T-helper 9 cell (primary cell): ENCODE measurements at places on chromosomes 1 and 21.

- no peak for DNase-seq
These were observed 53.5 kb downstream of the FOXD2 start for GRCh38 chr1:47491341-47491753.

DNA sequence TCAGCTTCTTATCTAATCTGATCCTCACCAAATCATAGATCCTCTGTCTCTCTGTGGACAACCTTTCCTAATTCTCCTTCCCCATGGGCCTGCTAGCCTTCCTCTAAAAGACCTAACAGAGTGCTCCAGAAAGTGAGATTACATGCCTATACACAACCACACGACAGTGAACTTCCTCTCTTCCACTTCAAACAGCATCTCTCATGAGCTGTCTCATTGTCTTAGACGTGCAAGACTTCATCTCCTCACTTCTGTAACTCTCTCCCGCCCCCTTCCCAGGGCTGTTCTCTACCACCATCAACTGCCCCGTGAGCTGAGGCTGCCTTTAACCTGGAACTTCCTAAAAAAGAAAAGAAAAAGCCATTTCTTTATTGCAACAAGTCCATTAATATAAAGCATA, 14.1 kb upstream of the A3GALT2 start:
- DNase-seq: no peak

DNA sequence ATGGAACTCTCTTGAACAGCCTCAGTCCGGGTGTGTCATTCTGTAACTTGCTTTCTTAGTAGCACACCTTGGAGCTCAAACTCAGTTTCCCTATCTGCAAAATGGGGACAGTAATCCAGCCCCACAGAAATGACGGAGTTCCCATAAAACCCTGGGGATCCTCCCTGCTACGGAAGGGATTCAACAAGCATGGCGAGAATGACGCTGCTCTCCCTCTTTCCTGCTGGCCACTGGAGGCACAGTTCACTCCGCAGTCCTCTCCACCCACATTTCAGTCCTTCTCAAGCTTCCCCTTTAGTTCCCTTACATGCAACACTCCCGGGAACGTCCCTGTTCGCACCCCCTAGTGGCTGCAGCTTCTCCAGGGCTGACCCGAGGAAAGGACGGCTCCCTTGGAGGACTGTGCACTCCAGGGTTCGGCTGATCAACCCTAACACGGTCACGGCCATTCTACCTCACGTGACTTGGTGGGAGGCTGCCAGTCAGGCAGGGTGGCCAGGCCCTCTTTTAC, 20.6 kb downstream of the RUNX3 start:
- no peak for DNase-seq

DNA sequence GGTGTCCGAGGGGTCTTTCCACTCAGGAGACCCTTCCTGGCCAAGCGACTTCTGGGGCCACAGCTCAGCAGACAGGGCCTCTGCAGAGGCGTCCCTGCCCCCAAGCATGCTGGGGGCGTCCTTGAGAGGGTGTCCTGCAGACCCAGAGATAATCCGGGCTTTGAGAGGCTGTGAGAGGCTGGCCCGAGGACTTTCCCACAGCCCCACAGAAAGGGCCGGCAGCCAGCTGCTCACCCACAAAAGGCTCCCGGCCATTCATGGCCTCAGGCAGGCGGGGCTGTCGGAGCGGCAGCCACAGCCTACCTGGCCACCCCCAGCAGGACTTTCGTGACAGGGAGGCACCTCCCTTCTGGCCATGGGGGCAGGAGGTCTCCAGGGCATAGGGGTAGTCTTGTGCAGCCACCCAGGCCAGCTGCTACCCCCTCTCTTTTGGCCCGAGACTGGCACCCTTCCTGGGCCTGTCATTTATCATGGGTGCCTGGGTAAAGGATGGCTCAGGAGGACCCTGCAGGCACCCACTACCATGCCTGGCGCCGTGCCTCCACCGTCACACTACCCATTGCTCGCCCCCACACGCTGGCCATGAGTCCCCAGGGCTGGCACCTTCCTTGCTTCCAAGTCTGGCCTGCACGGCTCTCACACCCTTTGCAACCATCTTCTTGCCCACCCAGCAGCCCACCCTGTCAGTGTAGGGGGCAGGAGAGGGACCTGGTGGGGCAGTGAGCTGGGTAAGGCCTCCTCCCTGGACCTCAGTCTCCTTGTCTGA, 11.1 kb upstream of the TNFRSF14 start:
- DNase-seq: no peak

GRCh38 chr1:237911911-237912310, 21.2 kb upstream of the ZP4 start:
- no peak for DNase-seq

DNA sequence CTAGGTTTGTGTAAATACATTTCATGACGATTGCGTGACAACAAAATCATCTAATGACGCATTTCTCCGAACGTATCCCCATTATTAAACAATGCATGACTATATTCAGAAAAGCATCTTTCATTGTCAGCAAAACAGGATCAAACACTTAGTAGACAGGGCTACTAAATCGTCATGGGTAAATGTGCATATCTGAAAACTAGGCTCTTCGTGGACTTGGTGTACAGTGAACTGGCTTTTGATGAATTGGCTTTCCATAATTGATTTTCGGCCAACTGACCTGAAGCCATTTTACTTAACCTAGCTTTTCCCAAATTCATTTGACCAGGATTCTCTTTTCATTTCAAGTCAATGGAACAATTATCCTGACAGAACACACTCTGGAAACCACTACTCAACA, 665.0 kb downstream of the SMYD3 start:
- DNase-seq: no peak

- DNase-seq: no peak
These were observed 54.6 kb downstream of the RAP1GAP start for GRCh38 chr1:21614419-21615115.

- no peak for DNase-seq
These were observed 54.3 kb downstream of the WNT9A start for GRCh38 chr1:227893300-227893948.

DNA sequence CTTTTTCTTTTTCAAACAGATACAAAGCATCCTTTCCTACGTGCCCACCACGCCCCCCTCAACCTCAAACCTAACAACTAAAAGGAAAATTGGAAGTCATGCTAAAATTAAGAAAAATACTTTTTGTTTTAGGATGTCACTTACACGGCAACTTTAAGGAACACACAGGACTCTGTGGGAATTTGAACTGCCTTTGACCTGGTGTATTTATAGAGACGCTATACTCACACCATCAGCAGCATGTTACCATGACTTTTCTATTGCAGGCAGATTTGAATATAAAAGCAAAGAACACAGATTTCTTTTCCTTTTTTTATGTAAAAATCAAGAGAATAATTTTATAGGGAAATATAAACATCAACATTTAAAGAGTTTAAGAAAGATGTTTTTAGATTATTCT, 198.2 kb downstream of the SIPA1L2 start:
- DNase-seq: no peak

DNA sequence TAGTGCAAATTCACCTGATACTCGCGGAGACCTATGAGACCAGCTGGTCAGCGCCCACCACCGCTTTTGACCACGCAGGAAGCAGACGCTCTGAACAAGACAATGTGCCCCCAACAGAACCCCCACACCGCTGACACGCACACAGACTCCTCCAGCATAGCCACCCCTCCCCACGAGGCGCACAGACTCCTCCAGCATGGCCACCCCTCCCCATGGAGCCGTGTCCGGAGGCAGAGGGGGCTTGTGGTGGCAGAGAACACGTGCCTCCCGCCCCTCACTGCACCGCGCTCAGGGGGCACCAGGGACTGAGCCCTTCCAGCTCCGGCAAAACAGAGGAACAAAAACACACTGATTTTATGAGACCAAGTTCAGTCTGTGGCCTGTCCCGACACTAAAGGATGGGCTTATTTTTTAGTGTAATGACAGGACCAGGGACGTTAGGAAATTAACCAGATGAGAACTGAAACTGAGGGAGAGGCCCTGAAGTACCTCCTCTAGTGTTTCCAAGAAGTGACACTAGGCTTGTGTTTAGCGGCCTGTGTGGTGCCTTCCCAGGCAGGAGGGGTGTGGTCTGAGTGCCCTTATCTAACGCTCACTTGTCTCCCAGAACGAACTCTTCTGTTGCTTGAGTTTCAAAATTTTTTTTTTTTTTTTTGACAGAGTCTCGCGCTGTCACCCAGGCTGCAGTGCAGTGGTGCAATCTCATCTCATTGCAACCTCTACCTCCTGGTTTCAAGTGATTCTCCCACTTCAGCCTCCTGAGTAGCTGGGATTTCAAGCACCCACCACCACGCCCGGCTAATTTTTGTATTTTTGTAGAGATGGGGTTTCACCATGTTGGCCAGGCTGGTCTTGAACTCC, 10.0 kb upstream of the AGPAT3 start:
- no peak for DNase-seq

DNA sequence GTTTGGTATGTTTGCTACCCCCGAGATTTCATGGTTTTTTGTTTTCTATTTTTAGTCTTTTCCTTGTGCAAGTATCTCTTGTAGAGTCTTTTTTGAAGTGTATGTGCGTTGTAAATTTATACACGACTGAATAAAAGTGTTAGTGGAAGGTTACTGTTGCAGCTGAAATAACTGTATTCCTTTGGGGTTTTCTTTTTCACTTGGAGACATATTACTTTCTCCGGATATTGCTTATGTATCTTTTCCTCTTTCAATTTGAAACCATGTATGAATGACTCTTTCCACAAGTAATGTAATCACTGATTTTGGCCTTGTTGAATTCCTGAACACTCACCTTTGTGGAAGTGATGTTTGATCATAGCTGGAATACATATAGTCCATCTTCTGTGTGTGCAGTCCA, 956 bp downstream of the URB2 start:
- DNase-seq: no peak

DNA sequence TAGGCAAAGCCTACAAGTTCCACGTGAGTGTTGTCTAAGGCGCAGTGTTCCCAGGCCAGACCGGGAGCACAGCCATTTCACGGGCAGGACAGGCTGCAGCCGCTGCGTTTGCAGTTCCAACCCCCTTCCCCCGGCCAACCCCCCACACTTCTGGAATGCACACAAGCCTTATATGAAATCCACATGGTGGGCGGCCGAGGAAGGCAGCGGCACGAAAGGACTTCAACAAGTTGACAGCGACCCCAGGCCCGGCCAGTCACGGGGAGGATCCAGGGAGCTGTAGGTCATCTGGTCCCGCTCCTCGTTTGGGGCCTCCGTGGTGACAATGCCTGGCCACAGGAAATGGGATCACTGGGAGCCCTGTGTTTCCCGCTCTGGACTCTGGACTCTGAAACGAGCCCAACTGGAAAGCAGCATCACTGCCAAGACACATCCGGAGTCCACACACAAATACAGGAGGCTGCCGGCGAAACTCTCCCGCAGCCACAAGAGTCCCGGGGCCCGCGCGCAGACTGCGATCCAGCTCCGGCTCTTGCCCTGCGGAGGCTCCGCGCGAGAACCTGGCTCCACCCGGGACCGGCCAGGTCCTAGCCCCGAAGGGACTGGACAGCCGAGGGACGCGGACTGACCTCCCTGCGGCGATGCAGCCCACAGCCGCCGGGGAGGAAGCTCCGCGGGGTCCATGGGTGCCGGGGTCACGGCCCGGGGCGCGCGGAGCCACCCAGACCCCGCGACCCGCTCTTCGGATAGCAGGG, 794 bp downstream of the NID1 start:
- DNase-seq: no peak

DNA sequence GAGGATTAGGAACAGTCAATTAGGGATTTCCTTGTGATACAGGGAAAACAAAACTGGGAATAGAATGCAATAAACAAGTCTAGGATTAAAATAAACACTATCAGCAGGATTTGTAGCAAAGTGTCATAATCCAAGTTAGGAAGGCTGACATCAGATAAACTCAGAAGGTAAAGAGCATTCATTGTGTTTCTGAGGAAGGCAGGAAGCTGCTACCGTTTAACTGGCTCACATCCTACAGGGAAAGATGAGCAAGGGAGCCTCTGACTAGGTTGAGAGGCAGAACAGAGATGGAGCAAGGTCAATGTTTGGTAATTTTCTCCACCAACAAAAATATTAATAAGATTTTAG, 124.7 kb downstream of the POU2F1 start:
- DNase-seq: no peak

GRCh38 chr1:189623336-189623735, 854.3 kb downstream of the BRINP3 start:
- no peak for DNase-seq

GRCh38 chr1:173628888-173629287, 6.2 kb upstream of the TEX50 start:
- no peak for DNase-seq

- no peak for DNase-seq
These were observed 35.2 kb downstream of the RAP1A start for GRCh38 chr1:111654839-111655238.

DNA sequence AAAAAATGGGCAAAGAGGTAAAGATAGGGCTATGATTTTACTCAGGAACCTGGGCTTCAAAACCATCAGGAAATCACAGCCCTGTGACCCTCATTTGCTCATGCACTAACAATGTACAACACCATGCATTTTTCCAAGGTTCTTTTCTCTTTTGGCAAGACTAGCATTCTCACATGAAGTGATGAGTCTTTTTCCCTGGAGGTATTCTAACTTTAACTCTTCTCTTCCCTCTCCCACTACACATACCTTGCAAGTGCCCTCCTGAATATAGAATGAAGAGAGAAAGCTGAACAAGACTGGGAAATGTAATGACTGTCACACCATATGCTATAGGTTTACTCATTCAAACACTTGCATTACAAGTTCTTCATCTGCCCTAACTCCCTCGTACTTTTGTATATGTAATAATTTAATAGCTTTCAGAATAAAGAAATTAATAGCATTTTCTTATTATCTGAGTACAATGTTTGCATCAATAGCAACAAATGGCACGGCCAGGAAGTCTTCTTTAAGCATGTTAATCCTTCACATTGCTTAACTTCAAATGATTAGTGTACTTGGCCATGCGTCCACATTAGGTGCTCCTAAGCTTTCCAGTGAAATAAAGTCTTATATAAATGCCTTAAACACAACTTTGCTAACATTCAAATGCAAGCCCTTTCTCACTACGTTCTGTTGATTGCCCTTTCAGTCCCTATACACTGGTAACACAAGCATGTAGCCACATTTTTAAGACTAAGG, 1.8 kb downstream of the NIBAN1 start:
- no peak for DNase-seq

DNA sequence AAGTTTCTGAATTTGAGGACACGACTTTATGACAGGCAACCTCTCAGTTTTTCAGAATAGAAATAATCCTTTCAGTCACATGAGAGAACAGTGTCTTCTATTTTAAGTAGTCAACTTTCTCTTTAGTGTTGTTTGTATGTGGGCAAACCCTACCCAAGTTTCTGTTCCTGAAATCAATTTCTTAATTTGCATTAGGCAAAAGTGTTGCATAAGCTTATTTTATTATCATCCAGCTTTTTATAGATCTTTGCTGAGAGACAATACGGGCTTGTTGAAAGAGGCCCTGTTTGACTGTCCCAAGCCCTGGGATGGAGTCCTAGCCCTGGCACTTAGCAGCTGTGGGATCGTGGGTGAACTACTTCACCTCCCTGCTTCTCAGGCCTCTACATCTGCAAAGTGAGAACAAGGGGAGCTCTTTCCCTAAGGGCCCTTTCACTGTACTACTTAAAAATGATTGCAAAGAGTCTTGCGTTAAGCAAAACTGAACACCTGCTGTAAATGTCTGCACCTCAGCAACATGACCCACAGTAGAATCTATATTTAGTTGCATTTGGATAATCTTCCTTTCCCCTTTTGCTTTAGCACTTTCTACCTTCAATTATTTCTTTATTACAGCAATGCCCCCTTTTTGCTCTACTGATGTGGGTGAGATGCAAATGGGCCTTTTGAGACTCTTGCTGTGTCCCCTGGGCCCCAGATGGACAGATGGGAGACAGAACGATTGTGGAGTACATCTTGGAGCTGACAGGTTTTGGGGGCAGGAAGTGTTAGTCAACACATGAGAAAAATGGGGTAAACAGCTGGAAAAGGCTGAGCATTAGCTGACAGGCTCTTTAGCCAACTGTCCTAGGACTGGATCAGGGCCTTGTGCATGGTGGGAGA, 41.0 kb upstream of the SCAF4 start:
- DNase-seq: no peak

GRCh38 chr1:172976222-172977041, 74.3 kb downstream of the TNFSF18 start:
- no peak for DNase-seq
